ENCODE measurements at places on chromosomes 2 and 18. TPM values are rescaled to one million over a fixed set of nuclear protein-coding genes. Genes with fewer than 3 reads are reported as not detected.

- no peak for DNase-seq
Observed at GRCh38 chr2:200635251-200635650, 49.4 kb downstream of the AOX1 start.

OSGEPL1 gene
- total RNA-seq: 11.2 TPM

SMAD4 gene
- total RNA-seq: 146 TPM

DNA sequence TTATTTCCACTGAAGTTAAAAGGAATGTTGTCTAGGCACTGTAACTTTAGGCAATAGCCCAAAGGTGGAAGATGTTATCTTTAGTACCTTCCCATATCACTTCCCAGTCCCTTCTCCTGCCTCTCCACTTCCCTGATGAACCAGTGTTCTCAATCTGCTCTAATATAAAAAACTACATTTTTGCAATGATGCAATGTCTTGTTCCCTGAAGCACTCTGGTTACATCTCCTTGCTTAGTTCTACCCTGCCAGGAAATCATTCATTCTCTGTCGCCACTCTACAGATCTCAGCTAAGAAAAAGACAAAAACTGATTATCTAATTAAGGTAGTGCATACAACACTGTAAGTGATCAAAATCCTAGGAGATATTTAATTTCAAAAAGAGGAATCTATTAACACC, 71.3 kb downstream of the BAZ2B start:
- DNase-seq: no peak

SP140L gene
- 154 TPM for total RNA-seq

CLIP4 gene
- 20.8 TPM for total RNA-seq

GRCh38 chr2:128408349-128409305, 90.0 kb upstream of the HS6ST1 start:
- DNase-seq: no peak

DNA sequence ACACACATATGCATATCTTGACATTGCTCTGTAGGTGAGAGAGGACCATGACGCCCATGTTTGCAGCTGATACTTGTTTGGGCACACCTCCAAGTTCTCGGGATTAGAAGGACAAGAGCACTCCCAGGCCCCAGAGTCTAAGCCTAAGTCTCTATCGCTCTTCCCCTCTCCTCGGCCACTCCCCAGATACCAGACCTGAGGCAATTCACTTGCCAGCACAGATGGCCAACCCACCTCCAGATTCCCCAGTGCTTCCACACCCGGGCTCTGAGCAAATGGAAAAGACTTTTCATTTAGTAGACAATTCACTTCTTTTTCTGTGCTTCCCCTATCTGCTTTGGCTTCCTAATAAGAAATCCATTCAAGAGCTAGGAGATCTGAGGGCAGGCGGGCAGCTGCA, 32.9 kb downstream of the EHD3 start:
- DNase-seq: no peak

DNA sequence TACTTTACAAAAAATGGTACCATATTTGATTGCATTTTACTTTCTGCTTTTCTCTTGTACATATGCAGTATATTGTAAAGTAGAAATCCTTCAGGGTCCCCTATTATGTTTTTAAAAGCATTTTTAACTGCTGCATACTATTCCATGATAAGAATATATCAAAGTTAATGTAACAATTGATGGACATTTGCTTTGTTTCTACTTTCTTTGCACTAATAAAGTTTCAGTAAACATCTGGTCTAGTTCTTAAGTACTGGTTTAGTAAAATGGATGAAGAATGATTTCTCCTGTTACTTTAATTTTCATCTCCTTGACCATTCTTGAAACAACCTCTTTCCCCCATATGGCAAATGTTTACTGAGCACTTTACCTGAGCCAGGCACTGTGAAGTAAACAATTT, 1.7 kb downstream of the MRPS9 start:
- no peak for DNase-seq

DNA sequence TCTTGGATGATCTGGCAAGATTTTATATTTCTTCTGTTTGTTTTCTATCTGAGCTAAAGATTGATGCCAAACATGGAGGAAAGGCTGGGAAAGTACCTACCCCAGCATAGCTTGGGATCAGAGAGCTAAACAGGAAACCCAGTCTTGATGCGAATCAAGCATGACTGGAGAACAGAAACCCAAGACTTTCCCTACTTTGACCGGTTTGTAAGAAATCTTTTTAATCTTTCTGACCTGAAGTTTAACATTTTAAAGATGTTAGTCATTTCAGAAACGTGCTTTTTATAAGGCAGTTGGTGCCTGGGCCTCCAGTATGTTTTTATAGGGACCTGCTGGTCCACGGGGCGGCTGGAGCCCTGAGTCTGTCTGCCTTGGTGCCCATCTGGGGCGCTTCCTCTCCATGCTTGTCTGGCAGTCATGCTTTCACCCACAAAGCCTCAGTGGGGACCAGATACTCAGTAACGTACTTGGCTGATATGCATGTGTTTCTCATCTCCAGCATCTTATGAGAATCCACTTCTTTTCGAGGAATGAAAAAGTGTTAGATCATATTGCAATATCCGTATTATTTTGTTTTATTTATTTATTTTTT, 266.5 kb downstream of the PTGR3 start:
- DNase-seq: peak; percentile 21

DRC1 gene
- not detected for total RNA-seq

LHCGR gene
- not detected for total RNA-seq

DNA sequence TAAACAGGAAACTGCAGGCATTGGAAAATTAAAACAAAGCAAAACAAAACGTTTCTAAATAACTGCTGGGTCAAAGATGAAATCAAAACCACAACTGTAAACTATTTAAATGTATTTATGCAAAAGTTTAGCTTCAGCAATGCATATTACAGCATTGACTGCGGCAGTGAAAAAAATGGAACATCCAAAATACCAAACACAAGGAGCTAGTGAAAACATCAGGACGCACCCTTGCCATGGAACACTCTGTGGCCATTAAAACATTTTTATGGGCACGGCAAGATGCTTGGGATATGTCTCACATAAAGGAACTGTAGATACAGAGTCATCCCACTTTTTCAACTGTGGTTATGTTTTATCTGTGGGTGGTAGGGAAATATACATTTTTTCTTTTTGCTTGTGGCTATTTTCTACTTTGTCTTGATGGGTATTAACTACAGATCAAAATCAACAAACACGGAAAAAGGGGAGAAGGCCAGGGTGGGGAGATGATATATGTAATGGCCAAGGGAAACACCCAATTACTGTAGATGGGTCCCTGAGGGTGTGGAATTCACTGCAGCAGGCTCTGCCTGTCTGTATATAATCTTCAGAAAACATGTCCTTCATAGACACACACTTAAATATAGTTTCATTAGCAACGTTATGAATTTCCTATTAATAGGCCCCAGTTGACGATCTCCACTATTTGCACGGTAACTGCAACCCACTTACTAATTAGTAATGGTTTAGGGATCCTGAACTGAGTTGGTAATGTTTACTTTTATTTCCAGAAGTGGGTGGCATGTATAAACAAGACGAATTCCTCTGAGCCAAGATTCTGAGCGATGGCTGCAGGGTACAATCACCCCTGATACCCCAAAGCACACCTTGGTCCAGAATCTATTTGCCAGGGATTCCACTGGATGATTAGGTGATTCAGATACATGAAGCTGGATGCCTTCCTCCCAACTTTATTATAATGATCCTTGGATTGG, 110.5 kb downstream of the ACKR3 start:
- DNase-seq: no peak

DNA sequence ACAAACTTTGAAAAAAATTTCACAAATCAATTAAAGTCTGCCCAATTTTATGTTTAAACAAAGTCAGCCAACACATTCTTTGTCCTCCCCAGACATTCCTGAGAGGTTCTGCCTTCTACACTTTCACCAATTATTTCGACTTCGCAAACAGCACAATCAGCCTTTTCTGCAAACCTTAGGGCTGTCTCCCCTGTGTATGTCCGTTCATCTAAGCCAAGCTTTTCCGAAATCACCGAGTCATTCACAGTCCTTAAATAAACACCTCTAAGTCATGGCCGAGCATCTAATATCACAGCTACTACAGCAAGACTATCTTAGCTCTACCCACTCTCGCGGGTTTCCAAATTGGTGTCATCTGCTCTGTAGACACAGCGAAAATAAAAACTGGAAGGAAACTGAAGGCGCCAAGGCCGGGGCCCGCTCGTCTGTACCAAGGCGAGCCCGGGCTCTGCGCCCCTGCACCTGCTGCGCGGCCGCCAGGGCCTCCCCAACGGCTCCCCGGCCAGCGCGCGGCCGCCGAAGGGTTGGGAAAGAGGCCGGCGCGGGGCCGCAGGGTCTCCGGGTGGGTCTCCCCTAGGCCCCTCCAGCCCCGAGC, 730 bp downstream of the ODC1 start:
- no peak for DNase-seq

DNA sequence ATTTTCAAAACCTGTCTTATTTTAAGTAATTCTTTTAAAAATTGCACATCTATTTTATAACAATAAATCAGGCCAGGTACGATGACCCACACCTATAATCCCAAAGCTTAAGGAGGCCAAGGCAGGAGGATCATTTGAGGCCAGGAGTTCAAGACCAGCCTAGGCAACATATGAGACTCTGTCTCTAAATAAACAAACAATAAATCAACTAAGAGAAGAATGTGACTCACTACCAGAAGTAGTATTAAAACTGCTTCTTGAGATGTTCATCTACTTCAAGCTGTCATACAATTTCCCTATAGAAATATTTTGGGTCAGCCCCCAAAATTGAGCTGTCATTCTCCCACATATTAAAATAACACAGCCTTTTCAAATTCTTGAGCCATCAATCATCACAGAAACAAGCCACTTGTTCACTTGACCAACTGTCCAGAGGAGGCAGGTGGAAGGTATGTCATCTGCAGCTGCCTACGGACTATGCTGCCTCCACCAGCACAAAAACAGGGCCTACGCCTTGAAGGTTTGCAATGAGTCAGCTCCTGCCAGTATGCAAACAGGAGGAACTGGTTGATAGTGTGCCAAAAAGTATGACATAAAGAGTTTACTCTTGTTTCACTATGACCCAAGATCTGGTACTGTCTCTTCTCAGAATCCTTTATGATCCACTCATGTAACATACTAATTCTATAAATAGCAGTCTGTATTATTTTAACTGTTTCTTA, 33.6 kb downstream of the KIDINS220 start:
- no peak for DNase-seq

DNA sequence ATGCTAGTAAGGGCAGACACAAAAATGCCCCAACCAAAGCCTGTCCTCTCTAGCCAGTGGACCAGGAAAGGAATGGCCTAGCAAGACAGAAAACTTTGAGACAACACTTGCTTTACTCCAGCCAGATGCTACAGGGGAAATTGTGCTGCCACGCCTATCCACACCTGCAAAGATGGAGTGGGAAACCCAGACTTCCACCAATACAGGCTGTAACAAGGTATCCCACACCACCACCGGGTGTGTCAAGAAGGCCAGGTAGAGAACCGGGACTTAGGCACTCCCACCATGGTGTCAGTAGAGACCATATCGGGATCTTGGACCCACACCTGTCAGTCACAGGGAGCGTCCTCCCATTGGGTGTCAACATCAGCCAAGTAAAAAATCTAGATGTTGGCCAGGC, 16.2 kb upstream of the ESPNL start:
- no peak for DNase-seq

GRCh38 chr2:45908316-45909170, 257.1 kb downstream of the PRKCE start:
- DNase-seq: no peak

DNA sequence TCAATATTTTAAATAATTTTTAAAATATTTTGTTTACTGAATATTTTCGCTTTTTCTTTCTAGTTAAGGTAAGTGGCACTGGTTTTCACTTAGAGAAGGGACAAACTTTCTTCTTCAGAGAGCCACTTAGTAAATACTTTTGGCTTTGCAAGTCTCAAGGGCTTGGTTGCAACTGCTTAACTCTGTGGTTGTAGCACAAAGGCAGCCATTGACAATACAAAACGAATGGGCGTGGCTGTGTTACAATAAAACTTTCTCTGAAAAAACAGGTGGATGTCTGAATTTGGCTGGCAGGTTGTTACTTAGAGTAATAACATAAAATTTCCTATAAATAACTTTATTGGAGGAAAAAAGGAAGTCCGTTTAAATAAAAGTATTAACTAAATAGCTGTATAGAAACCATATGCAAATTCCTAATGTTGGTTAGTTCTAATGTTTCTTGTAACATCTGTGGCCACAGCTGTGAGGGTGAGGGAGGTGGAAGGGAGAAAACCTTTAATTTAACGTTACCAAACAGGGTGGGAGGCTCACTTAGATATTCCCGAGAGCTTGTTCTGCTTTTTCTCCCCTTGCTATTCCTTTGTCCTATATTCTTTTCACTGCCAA, 62.4 kb upstream of the TNP1 start:
- DNase-seq: no peak

DNA sequence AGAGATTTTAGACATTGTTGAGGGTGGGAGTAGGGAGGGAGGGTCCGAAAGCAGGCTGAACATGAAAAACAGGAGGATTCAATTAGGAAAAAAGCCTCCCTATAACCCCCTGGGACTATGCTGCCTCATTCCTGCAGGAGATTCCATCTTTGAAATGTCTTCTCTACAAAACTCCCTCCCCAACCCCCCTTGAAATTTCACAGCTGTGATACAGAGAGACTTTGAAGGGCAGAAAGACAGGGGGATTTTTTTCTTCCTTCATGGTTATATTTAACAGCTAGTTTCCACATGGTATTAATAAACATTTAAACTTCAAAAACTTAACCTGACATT, 57.6 kb downstream of the TRIB2 start:
- DNase-seq: no peak

Measured in B cell (primary cell).